ENCODE measurements at places on chromosomes 7 and 10. TPM values are rescaled to one million over a fixed set of nuclear protein-coding genes. Genes with fewer than 3 reads are reported as not detected.
A peak's percentile ranks its signal among the peaks of the same experiment; 100 is the strongest.

VWDE gene
- not detected for polyA plus RNA-seq

GRCh38 chr10:103812432-103812831, 42.9 kb downstream of the SH3PXD2A start:
- H3K36me3 ChIP-seq = no peaks in the 10 kb centered on the region
- H3K4me3 ChIP-seq = no peak overlapping the region
- H3K4me1 ChIP-seq = peaks cover 29% of the 10 kb centered on the region
- no peak overlapping the region for H3K27ac ChIP-seq

- no peaks in the 10 kb centered on the region for H3K27me3 ChIP-seq
- DNase-seq = peak; percentile 5
- H3K27ac ChIP-seq = no peak overlapping the region
- no peaks in the 10 kb centered on the region for H3K36me3 ChIP-seq
- H3K4me3 ChIP-seq = no peak overlapping the region
- no peaks in the 10 kb centered on the region for H3K4me1 ChIP-seq
Observed at GRCh38 chr7:369476-370258, 79.7 kb downstream of the FOXL3 start.

DNA sequence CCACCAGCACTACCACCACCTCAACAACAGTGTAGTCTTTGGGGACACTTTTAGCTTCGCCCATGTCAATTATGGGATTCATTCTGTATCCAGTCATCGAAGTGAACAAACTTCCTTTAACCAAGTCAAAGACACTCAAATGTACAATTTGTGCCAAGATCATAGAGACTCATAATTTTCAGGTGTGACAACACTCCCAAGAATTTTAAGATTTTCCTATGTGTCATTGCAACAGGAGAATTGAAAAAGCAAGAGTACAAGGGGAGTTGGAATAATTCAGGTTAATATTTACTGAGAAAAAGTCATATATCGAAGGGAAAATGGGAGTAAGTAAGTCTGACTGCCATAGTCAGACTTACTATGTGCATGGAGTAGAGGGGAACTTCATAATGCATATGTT, 26.2 kb downstream of the PON1 start:
- H3K4me1 ChIP-seq = no peaks in the 10 kb centered on the region
- H3K4me3 ChIP-seq = no peak overlapping the region
- H3K27me3 ChIP-seq = no peaks in the 10 kb centered on the region
- DNase-seq = no peak
- H3K27ac ChIP-seq = no peak overlapping the region
- no peaks in the 10 kb centered on the region for H3K36me3 ChIP-seq

GRCh38 chr10:30192846-30193608, 133.6 kb upstream of the JCAD start:
- no peaks in the 10 kb centered on the region for H3K36me3 ChIP-seq
- H3K4me3 ChIP-seq = no peak overlapping the region
- DNase-seq = no peak

LOXL4 gene
- polyA plus RNA-seq = 2.9 TPM

COL26A1 gene
- polyA plus RNA-seq = not detected

DNA sequence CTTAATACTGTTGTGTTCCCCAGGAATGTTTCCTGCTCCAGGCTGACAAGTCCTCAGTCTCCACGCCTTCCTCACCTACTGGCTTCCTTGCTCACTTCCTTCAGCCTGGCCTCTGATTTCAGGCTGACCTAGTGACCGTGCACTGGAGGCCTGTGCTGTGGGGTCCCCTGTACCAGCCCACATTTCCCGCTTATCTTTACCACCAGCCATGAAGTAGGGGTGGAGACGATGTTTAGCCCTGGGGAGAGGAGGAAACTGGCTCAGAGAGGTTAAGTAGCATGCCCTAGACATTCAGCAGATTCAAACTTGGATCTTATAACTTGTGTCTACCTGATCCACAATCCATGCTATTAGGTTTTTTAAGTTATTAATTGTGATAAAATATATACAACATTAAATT, 4.8 kb upstream of the ZNF488 start:
- DNase-seq = no peak
- H3K27me3 ChIP-seq = no peaks in the 10 kb centered on the region
- H3K36me3 ChIP-seq = no peaks in the 10 kb centered on the region

HNRNPA2B1 gene
- 515 TPM for polyA plus RNA-seq

GRCh38 chr10:96496281-96496925, 17.3 kb downstream of the TLL2 start:
- no peak overlapping the region for H3K4me3 ChIP-seq
- no peak for DNase-seq
- H3K36me3 ChIP-seq = no peaks in the 10 kb centered on the region

UPK3BL1 gene
- 11.7 TPM for polyA plus RNA-seq

ZMYND11 gene
- polyA plus RNA-seq = 34.3 TPM

CUL1 gene
- 66.3 TPM for polyA plus RNA-seq

GSAP gene
- 1.6 TPM for polyA plus RNA-seq

GRCh38 chr7:115632636-115633035, 397.9 kb downstream of the TFEC start:
- no peaks in the 10 kb centered on the region for H3K36me3 ChIP-seq
- H3K4me3 ChIP-seq = no peak overlapping the region
- H3K4me1 ChIP-seq = no peaks in the 10 kb centered on the region
- no peaks in the 10 kb centered on the region for H3K27me3 ChIP-seq
- no peak for DNase-seq
- H3K27ac ChIP-seq = no peak overlapping the region

GRCh38 chr10:114110174-114110972, 63.6 kb downstream of the CCDC186 start:
- DNase-seq = no peak
- H3K27me3 ChIP-seq = no peaks in the 10 kb centered on the region
- no peaks in the 10 kb centered on the region for H3K36me3 ChIP-seq
- H3K27ac ChIP-seq = no peak overlapping the region
- no peaks in the 10 kb centered on the region for H3K4me1 ChIP-seq

All from psoas muscle (tissue), 8 donors.